Activated CD4-positive, alpha-beta memory T cell treated with anti-CD3 and anti-CD28 coated beads, Interleukin-2, amount 10 ng/mL, durations not matched to agents 7 days and 5 days (primary cell): ENCODE measurements at places on chromosomes 12 and 14.
A peak's percentile ranks its signal among the peaks of the same experiment; 100 is the strongest.

DNA sequence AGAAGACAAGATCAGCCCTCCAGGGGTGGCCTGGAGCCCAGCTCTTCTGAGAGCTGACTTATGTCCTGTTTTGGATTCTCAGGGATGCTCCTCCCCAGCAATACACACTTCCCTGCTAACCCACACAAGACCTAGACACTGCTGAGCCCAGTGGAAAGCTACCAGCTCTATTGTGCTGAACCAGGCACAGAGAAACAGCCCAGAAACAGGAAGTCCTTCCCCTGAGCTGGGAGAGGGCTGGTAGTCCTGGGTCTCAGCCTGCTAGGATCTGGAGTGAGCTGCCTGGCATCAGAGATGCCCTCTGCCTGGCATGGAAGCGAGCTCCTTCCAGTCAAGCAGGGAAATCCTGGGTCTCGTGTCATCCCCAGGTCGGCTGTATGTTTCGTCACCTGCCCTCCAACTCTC lies 1.2 kb upstream of the LAG3 start:
- no peak for DNase-seq

- DNase-seq = no peak
These were observed 659.8 kb downstream of the DIO2 start for GRCh38 chr14:79551523-79551922.

- DNase-seq = no peak
These were observed 203.4 kb upstream of the PELI2 start for GRCh38 chr14:55914771-55915170.

DNA sequence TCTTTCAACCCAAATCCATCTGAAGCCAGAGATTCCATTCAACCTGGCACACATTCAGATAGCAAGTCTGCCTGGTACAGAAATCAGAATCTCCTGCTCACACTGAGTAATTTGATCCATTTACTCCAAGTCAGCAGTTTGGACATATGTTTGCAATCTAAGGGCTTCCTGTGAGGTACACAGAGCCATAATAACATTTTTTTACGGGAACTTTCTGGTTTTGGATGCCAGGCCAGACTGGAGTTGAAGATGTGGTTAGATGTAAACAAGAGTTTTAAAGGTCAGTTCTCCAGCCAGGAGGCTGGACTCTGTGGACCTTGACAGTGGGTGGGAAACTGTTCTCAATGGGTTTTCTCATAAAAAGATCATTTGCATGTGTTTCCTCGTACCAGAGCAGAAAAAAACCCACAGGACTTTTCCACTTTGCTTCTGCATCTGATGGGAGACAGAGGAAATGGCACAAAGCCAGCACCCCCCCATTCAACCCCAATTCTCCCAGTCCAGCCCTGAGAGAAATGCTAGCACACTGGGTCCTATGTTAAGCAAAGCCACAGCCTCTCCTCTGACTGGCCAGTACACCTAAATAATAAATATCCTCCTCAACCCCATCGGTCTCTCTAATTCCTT lies 17.7 kb upstream of the TSPAN11 start:
- no peak for DNase-seq

- DNase-seq = no peak
These were observed 37.6 kb upstream of the TSPAN8 start for GRCh38 chr12:71195338-71195896.

DNA sequence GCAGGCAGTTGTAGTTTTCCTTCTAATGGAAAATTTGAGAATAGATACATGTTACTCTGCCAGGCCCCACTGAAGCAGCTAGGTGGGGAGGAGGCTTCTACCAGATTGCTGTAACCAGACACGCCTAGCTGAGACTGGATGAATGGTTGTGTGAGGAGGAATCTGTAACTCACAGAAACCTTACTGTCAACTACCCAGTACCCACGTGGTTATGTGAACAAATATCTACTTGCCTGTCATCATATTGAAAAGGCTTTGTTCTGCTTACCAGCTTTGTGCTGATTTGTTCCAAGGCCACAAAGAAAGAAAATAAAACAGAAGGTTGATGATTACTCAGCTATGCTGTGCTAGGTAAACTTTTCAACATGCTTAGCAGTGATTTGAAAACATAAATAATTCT lies 167.2 kb downstream of the CAPZA3 start:
- no peak for DNase-seq

DNA sequence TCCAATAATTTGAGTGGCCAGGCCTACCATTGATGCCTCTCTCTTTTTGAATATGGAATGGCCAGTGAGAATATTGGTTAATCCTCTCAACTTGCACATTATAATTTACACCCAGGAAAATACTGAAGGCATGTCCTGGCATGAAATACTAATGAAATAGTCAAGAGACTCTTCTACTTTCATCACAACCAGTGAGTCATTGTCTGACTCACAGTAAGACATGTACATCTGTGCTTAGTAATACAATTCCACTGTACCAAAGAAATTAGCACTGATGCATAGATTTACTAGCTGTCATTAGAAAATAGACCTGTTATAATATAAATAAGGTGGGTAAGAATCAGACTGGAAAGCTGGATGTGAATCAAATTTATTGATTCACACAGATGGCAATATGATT lies 31.6 kb downstream of the KCNC2 start:
- no peak for DNase-seq

- DNase-seq = no peak
These were observed 32.9 kb downstream of the MIPOL1 start for GRCh38 chr14:37230551-37231194.

DNA sequence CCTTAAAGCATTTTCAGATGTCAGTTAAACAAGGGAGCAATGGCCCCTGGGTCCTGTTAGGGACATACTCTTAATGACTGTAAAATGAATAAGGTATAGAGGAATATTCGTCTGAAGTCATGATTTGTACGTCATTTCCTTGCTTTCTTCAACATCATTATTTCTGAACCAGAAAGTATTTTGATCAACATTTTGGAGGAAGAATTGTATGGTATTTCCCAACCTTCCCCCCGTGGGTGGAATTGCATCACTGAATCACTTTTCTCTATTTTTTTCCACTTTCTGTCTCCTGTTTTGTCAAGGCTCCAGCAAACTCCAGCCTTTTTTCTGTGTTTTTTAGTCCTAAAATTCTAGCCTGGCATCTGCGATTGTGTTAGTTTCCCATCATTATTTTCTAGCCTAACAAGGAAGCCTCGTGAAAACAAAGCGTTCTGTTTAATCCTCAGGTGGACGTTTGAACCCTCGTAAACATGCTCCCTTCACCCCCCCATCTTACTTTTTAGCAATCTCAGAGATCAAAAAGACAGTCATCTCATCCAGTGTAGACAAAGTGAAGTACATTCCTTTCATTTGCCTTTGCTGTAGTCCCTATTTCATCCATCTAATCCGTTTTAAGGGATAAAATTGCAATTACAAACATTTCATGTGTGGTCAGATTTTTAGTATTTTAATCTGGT lies 62.3 kb downstream of the ETV6 start:
- no peak for DNase-seq

- DNase-seq = no peak
These were observed 1.2 kb upstream of the TRHDE start for GRCh38 chr12:72270961-72271360.

DNA sequence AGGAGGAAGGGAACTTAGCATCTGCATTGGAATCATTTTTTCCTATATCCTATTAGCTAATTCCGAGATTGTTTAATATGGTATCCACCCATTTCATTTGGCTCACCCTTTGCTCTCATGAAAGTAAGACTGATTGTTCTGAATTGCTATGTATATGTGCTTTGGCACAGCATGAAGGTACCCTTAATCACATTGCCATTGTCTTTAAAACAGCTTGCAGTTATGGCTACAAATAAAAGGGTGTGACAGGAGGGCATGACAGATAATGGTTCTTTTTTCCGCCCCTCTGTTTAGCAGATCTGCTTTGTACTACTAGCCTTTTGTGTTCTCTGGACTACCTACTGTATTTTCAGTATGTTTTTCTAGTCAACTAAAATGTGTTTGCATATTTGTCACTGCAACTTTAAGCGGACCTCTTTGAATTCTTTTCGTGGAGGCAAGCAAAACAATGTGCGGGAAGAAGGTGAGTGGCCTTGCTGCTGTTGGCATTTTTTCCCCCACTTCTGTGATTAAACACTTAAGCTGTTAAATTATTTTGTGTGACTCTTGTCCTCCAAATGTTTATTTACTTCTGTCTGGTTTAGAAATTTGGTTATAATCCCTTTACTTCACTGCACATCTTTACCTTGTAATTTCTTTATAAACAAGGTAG lies 35.8 kb downstream of the FBXO34 start:
- no peak for DNase-seq

- no peak for DNase-seq
These were observed 96.3 kb downstream of the PTPN11 start for GRCh38 chr12:112514926-112515642.

DNA sequence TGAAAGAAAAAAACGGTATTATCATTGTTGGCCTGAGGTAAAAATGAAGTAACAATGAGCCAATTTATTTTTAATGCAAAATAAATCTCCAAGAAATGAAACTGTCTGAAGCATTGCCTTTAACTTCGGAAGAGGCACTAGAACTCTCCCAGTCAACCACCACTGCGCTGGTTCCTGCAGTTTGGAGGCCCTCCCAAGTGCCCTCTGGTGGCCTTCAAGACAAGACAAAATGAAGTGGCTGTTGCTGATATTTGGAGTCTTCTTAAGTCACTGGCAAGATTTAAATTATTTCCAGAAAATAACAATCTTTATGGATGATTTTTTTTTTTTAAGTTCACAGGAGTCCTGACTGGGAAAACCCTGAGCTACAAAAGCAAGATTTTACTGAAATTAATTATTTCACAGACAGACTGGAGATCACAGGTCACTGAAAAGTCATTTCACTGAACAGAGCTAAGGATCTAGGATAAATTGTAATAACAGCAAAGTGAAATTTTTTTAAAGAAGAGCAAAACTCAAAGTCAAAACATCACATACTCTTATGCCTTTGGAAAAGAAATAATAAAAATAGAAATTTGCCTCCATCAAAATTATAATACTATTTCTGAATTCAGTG lies 58.2 kb downstream of the DICER1 start:
- DNase-seq = peak; percentile 46

DNA sequence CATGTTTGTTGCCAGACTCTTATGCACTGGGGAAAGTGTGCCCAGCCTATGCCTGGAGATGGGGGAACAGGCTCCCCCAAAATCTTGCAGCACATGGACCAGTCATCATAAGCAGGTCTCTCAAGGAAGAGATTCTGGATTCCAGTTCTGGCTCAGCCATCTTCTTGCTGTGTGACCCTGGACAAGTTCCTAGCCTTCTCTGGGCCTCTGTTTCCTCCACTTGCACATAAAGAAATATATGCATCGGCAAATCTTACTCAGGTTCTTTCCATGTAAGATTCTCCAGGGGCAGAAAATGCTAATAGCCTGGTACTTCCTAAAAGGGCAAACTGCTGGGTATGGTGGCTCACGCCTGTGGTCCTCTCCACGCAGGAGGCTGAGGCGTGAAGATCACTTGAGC lies 7.2 kb downstream of the OAS3 start:
- DNase-seq = no peak

DNA sequence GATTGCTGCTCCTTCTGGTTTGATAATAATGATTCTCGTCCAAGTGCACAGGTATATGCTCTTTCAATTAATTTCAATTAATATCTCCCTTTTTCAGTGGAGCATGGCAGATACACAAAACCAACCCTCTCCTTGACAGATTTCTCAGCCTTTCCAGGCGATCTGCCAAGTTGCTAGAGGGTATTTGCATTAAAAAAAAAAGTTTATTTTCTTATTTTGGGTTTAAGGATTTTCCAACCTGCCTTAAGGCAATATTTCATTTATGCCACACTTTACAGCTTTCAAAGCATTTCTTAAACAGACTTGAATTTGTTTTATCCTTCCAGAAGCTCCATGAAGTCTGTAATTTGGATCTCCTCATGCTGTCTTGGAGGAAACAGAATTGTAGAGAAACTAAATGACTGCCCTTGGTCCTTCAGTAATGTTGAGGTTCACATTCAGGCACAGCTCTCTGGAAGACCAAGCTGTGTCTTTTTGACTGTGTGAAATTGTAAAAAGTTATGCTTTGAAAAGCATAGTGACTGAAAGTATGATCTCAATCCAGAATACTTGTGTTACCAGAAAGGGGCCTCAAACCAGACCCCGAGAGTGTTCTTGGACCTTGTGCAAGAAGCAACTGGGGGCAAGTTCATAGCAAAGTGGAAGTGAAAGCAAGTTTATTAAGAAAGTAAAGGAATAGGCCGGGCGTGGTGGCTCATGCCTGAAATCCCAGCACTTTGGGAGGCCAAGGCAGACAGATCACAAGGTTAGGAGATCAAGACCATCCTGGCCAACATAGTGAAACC lies 2.3 kb downstream of the DGLUCY start:
- DNase-seq = no peak

GRCh38 chr14:90427848-90428426 lies 31.1 kb downstream of the CALM1 start:
- no peak for DNase-seq

DNA sequence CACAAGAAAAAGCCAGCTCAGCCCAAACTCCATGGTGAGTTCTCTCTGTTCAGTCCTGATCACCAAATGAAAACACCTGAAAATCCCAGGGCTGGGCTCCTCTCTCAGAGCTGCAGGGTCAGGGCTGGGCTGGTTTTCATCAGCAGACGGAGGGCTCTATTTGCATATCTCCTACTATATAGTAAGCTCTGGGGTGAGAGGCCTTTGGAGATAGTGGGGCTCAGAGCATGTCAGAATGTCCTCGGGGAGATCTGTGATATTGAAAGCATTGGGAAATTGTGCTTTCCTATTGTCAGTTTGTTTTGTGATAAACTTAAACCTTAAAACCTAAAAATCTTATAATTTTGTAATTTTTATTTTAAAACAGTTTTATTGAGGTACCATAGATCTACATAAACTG lies 742.6 kb downstream of the TMEM121 start:
- no peak for DNase-seq

GRCh38 chr12:31970199-31970598 lies 11.0 kb downstream of the RESF1 start:
- DNase-seq = no peak

GRCh38 chr14:101083564-101084435 lies 180.3 kb upstream of the RTL1 start:
- DNase-seq = peak; percentile 10

DNA sequence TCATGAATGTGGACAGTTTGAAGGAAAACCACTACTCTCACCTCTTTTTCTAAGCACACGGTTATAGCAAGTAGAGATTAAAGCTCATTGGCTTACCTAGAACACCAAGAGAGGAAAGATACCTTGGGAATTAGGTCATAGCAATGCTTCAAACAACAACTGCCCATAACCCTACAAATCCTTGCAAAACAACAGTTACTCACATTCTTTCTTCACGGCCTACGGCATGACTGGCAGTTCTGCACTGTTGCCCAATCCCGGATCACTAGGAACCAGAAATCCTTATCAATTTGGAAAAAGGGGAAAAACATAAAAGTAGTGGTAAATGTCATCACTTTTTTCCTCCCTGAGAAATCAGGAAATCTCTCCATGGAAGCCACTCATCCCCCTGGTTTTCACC lies 9.6 kb upstream of the ISM2 start:
- DNase-seq = no peak

- no peak for DNase-seq
These were observed 147.5 kb downstream of the IPO8 start for GRCh38 chr12:30548203-30548602.

- DNase-seq = no peak
These were observed 45.3 kb downstream of the DYRK2 start for GRCh38 chr12:67693894-67694293.

GRCh38 chr12:5166976-5167375 lies 123.3 kb downstream of the KCNA5 start:
- DNase-seq = no peak
